ENCODE measurements at places on chromosomes 6 and 20.

DNA sequence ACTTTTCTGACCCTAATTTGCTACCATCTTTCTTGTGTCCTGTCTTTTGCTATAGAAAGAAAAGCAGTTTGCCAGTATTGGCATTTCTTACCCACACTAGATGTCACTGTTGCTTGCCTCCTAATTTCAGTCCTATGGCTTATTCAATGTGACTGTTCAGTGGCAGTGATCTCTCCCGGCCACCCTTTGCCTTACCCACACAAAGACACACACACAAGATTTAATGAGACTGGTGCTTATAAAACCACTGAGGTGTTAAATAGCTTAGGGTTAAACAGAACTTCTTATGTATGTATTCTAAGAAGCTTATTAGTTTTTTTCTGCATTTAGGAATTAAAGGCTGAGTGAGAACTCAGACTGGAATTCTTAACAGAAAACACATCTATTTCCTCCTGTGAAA lies 233.6 kb upstream of the ASCC3 start:
- peak; percentile 66 for DNase-seq

DNA sequence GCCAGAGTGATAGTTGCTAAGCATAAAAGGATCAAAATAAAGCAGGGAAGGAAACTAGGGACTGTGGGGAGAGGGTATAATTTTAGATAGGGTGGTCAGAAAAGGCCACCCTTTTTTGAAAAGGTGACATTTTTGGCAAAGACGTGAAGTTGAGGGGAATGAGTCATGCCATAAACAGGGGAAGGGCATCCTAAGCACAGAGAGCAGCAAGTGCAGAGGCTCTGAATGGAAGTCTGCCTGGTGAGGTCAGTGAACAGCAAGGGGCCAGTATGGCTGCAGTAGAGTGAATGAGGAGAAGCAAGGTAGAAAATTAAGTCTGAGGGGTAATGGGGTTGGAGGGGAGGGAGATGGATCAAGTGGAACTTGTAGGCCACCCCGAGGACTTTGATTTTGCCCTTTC lies 2.4 kb downstream of the KLC4 start:
- DNase-seq = no peak

DNA sequence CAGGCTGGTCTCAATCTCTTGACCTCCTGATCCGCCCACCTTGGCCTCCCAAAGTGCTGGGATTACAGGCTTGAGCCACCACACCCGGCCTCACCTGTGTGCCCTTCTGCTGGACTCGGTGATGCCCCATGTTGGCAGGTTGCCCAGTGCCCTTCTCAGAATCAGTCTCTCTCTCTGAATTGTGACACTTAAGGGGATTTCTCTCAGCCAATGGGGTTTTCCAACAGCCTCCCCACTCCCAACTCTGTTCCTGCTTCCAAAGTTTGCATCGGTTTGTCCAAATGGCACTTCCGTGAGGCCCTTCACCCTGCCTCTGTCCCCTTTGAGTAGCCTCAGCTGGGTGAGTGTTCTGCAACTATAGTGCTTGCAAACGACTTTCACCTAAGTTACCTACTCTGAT lies 3.1 kb upstream of the MRPS10 start:
- DNase-seq = no peak

GRCh38 chr20:38295811-38296210 lies 8.1 kb upstream of the BPI start:
- DNase-seq = no peak

- peak; percentile 56 for DNase-seq
These were observed 4.0 kb downstream of the SIM1 start for GRCh38 chr6:100460650-100461204.

DNA sequence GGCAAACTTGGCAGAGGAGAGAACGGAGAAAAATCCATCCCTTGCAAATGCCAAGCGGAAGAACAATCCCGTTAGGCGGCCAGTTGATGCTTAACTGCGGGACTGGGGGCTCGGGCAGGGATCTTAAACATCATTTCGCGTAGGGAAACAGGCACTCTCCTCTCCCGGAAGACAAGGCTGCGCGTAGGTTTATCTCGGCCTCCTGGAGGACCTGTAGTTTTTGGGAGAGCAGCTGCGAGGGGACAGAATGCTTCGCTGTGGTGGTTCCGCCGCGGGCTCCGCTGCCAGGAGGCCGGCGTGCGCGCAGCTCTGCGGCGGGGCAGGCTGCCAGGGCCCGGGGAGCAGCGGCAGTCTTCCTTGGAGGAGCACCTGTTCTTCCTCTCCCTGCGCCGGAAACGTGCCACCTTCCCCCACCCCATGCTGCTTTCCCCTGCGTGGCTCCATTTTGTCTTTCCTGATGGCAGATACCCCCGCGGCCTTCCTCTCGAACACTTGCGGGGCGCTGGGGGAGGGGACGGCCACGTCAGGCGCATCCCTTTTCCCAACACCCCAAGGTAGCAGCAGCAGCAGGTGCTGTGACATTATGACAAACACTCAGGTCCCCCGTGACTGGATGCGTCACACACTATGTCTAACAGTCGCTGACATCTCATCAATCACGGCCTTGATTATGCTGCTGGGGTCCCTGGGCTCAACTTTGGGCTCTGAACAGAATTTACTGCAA lies 230.7 kb upstream of the BTBD3 start:
- DNase-seq = peak; percentile 86

- no peak for DNase-seq
These were observed 11.7 kb downstream of the TMEM244 start for GRCh38 chr6:129849456-129849855.

All from retina (tissue), 1 donor.